Stimulated activated memory B cell treated with anti-CD40 and anti-IgM and Interleukin-4, amounts not matched to agents 10 μg/mL and 1 μg/mL and 100 μg/mL, for 72 hours (primary cell): ENCODE measurements at places on chromosomes 11 and 22.

DNA sequence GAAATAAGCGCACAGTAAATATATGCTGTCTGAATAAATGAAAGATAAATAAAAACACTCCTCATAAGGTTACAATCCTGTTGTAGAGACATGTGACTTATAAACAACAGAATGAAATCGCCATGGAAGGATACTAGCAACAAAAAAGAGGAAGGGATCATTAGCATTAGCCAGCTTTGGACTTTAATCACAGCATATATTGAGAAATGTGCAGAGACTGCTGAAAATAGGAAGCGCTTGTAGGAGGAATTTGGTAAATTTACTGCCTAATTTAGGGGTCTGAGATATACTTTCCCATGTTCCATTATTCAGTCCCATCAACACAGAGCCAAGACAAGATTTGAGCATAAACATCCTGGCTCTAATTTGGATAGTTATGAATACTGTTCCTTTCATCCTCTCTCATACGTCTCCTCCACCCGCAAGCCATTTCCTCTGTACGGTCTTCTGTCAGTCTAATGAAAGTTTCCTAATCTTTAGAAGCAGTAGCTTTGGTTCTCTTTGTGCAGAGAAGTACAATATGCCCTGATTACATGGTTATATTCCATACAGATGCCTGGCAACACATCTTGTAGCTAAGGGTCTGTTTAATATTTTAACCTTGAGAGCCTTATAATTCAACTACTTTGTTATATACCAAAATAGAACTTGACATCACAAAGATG lies 37.1 kb upstream of the AKIP1 start:
- ATAC-seq: no peak

- ATAC-seq: peak; percentile 94
Observed at GRCh38 chr11:86068951-86069407, at the start of gene PICALM. PICALM (minus strand) TSS chr11:86069084; CDS start chr11:86068780, 304 bp downstream.

- ATAC-seq: peak; percentile 78
Observed at GRCh38 chr11:102306817-102307726, 10.2 kb upstream of the BIRC3 start.

DNA sequence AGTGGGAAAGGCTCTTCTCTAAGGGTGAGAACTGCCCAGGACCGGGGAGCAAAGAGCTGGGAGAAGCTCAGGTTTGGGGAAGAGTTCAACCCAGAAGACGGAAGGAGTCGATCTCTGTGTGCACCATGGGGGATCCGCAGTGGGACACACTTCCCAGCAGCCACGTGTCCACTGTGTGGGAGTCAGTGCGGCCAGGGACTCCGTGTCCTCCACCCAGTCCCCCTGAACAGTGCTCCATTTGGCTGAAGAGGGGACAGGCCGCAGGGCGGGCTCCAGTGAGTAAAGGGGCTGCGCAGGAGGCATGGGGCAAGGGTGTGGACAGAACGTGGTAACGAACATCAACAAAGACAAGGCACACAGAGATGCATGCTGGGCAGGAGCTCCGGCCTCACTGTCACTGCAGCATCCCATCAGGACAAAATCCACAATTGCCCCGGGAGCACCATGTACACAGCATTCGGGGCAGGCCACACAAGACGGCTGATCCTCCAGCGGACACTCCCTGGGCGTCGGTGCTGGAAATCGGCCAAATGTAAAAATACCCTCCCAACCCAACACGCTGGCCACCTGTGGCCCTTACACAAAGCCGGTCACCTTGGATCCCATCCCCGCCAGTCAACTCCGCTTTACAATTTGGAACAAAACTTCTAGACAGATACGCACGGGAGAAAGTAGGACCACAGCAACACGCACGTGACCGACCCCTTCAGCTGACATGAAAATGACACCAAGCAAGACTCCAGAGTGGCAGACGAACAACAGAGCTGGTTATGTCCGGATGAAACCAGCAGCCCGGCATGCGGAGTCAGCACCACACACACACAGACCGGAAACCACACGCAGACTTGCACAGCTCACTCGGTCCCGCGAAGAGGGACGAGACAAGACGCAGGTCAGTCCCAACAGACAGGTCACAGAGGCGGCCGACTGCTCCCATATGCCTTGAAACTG lies 366.8 kb downstream of the SHANK2 start:
- ATAC-seq: no peak

- no peak for ATAC-seq
Observed at GRCh38 chr11:61742391-61742790, 10.0 kb upstream of the MYRF start.

DNA sequence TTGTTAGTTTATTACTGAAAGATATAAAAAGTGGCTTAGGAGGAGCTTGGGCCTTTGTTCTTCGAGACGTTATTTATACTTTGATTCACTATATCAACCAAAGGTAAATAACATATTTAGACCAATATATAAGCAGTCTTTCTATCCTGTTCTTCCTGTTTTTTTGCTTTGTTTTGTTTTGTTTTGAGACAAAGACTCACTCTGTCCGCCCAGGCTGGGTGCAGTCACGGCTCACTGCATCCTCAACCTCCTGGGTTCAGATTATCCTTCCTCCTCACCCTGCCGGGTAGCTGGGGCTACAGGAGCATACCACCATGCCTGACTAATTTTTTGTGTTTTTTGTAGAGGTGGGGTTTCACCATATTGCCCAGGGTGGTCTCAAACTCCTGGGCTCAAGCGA lies 66.8 kb downstream of the ATM start:
- peak; percentile 89 for ATAC-seq

DNA sequence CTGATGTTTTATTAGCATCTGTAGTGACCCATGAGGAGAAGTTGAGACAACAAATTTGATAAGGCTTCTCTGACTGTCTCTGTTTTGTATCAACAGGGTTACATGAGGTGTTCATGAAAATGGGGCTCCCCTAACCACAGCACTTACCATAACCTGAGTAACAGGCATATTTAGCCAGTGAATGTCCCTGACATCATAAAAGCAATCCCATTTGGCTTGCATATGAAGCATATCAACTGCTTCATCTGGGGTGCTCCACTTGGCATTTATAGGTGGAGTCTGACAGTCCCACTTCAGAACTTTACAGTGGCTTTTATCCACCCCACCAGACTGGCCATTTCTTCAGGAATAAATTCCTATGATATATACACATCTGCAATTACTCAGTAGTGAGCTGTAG lies 257.6 kb downstream of the LUZP2 start:
- no peak for ATAC-seq

DNA sequence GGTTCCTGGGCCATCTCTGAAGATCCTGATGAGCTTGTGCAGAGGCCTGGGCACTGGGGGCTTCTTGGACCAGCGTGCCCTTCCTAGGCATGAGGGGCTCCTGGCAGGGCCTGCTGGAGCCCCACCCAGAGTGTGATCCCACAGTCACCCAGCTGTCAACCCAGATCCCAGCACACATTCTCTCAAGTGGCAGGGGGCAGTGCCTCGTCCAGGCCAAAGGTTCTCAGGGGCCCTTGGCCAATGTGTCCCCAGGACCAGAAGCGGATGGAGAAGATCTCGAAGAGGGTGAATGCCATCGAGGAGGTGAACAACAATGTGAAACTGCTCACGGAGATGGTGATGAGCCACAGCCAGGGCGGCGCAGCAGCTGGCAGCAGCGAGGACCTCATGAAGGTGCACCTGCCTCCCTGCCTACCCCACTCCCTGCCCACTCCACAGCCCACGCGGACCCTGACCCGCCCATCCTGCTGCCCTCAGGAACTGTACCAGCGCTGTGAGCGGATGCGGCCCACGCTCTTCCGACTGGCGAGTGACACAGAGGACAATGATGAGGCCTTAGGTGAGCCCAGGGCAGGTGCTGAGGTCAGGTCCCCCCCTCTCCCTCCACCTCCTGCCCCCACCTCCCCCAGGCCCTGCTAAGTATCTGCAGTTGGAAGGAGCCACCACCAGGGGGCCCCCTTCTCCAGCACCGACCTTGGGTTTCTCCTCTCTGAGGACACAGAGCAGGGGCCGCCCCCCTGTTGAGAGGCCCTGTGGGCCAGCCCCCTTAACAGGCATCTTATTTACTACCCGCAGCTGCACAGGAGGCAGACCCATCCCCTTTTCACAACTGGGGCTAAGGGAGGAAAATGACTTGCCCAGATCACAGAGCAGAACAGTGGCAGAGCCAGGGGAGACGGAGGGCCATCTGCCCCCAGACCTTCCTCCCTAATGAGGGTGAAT lies 14.7 kb downstream of the GGA1 start:
- peak; percentile 81 for ATAC-seq

- peak; percentile 63 for ATAC-seq
Observed at GRCh38 chr22:22201185-22201929, 43.2 kb upstream of the VPREB1 start.

DNA sequence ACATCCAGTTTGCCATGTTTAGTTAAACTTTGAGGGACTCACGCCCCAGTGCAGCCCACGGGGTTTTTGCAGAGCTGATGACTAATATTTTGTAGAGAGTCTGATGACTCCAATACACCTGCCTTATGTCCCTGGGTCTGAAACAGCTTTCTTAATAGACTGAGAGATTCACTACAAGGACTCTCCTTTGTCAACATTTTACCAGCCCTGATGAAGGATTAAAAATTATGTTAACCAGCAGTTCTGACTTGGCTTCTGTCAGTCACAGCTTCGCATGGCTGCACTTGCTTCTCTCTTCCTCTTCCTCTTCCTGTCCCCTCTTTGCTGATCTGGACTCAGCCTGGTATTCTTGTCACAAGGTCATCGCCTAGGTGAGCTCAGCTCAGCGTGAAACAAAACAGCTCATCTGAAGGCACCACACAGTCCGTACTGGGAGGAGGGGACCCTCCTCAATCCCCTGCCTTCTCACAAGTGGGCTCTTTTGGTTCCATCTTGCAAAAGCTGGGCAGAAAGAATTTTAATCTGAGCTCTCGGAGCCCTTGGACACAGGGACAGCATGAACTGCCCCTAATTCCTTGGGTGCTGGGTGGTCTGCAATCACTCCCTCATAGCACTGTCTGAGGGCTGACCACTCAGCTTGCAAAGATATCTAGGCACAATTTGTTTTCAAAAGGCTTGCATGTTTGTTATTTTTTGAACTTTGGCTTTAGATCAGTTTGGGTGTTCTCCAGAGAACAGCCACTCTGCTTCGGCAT lies 38.1 kb upstream of the POU2AF1 start:
- peak; percentile 91 for ATAC-seq

DNA sequence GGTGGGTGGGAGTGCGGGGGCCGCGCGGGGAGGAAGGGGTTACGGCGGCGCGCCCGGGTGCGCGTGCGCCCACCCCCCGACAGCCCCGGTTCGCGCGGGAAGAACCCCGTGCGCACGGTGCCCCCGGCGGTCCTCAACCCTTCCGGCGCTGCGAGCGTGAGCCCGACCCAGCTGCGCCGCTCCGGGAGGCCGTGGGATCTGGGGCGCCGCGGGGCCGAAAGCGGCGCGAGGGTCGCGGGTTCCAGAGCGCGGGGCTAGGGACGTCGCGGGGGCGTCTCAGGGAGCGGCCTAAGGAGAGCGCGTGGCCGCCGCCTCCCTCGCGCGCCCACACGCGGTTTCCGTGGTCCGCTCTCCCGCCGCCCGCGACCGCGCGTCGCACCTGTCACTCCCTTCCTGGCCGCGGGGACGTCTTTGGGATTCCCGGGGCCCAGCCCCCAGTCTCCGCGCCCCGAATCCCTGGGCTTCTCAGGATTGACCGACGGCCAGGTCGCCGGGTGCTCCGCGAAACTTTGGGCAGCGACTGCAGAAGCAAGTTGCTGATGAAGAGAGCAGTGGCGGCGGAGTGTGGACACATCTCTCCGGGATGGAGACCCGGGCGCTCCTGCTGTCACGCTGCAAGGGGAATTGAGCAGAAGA lies 582 bp downstream of the SREBF2 start:
- ATAC-seq: peak; percentile 50

GRCh38 chr11:73011126-73011817 lies 130.8 kb downstream of the FCHSD2 start:
- no peak for ATAC-seq

GRCh38 chr11:95121698-95122097 lies 32.1 kb downstream of the ENDOD1 start:
- ATAC-seq: no peak

GRCh38 chr11:96015906-96016565 lies 92.1 kb upstream of the MTMR2 start:
- no peak for ATAC-seq

GRCh38 chr11:12777208-12777874 lies 103.1 kb downstream of the TEAD1 start:
- no peak for ATAC-seq

- ATAC-seq: no peak
Observed at GRCh38 chr11:63840356-63841060, 1.6 kb downstream of the MARK2 start.

- ATAC-seq: peak; percentile 73
Observed at GRCh38 chr11:118610773-118611432, 3.5 kb downstream of the PHLDB1 start.

- ATAC-seq: no peak
Observed at GRCh38 chr22:33418484-33418883, 360.3 kb upstream of the SYN3 start.

- no peak for ATAC-seq
Observed at GRCh38 chr22:49855251-49855911, 1.7 kb downstream of the ZBED4 start.

GRCh38 chr11:103395612-103396011 lies 286.4 kb downstream of the DYNC2H1 start:
- no peak for ATAC-seq

- ATAC-seq: no peak
Observed at GRCh38 chr11:57614234-57614772, 16.8 kb downstream of the SERPING1 start.

DNA sequence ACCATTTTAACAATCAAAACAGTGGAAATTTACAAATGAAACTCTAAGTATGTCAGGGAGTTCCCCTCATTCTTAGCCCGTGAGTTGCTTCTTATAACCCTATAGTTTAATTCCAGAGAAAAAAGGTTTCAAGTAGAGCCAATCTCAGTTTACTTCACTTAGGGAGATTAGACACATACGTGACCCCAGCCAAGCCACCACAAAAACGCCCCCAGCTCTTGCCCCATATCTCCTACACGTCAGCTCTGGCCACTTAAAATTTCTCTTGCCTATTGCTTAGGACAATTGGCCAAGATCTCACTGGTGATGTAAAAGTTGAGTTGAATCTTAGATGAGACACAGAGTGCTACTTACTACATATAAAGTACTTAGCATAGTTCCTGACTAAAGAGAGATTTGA lies 166.4 kb downstream of the ETS1 start:
- ATAC-seq: no peak

DNA sequence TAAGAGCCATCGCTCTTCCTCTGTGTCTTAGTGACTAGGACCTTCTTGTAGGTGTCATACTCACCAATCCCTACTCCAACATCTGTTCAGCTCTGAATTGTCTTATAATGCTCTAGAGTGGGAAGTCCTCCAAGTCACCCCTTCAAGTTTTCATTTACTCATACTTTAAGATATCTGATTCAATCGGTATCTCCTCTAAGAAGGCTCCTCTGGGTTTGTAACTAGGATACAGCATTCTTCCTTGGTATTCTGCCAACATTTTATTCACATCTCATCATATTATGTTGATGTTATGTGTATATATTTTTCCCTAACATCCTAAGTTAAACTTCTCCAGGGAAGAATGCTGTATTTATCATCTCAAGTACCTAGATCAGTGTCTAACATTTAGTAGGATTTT lies 662.1 kb downstream of the NTM start:
- ATAC-seq: no peak

- ATAC-seq: no peak
Observed at GRCh38 chr22:19877626-19878339, 23.1 kb upstream of the GNB1L start.
